ENCODE measurements at places on chromosomes 3 and 15.

GRCh38 chr3:137820366-137820765, 56.3 kb downstream of the SOX14 start:
- no peak for DNase-seq

GRCh38 chr3:194686816-194687637, 1.3 kb downstream of the FAM43A start:
- DNase-seq: no peak

DNA sequence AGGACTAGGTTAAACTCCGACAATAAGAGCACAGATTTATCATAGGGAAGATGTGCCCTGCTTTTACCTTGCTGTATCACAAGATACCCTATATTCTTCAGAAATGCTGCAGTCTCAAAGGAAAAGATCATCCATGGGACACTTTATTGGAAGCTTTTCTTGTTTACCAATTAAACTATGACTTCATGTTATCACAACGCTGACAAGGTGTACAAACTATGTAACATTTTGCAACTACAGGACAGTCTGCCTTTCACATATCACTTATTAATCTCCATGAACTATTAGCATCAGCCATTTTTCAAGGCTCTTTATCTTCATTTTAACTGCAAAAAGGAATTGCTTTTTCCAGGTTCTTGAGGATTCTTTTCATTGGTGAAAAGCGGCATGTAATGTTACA, 34.0 kb downstream of the CBLB start:
- no peak for DNase-seq

DNA sequence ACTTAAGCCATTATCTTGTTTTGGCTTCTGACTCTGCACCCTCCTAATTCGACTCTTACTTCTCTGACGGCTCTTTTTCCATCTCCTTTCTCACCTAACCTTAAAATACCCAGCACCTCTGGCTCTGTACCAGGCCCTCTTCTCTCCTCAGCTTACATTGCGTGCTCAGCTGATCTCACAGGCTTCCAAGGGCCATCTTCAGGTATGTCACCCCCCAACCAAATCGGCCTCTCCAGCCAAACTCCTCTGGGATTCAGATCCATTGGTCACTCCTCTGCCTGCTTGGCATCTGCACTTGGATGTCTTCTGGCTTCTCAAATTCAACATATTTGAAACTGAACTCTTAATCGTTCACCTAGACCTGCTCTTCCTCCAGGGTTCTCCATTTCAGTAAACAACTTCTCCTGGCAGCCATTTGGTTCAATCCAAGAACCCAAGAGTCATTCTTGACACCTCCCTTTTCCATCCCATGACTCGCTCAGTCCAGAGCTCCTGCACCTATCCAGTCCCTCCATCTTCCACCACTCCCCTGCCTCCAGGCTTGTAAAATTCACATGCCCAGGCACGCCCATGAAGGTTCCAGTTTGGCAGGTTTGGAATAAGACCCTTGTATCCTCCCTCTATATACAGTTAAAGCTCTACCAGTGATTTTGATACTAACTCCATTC, 35.2 kb upstream of the SLC41A3 start:
- DNase-seq: no peak

- no peak for DNase-seq
Observed at GRCh38 chr3:159030138-159030670, 228.3 kb downstream of the MFSD1 start.

DNA sequence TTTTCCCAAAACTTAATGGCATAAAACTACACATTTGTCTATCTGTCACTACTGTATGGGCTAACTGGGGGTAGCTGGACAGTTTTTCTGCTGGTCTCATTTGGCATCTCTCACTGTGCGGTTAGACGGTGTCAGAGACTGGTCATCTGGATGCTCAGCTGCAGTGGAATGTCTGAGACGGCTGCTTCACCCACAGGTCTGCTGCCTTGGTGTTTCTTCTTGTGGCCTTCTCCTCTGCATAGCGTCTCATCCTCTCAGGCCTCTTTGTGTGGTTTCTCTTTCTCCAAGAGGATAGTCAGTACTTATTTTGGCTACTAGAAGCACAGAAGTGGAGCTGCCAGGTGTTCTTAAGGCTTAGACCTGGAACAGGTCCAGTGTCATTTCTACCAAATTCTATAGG, 35.9 kb upstream of the GOLGA6L9 start:
- DNase-seq: no peak

DNA sequence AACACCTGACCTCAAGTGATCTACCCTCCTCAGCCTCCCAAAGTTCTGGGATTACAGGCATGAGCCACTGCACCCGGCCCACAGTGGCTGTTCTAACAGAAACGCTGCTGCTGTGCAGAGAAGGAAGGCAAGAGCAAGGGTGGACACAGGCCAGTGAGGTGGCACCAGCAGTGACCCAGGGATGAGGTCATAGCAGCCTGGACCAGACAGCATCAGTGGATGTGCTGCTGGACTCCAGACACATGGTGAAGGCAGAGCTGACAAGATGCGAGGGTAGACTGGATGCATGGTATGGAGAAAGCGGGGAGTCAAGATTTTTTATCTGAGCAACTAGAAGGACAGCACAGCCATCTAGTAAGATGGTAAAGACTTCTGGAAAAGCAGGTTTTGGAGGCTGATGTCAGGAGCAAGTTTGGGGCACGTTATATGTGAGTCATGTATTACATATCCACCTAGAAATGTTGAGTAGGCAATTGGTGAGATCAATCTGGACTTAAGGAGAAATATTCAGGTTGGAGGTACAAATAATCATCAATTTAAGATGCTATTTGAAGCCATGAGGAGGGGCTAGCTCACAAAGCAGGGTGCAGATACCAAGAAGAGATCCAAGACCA, 22.1 kb upstream of the TJP1 start:
- no peak for DNase-seq

GRCh38 chr3:33795856-33796536, 2.4 kb upstream of the PDCD6IP start:
- DNase-seq: no peak

All from SHP77 (cell line).